ENCODE measurements at places on chromosomes 4 and X. TPM values are rescaled to one million over a fixed set of nuclear protein-coding genes. Genes with fewer than 3 reads are reported as not detected.

The SPP1 gene
- 0.45 TPM for total RNA-seq

DNA sequence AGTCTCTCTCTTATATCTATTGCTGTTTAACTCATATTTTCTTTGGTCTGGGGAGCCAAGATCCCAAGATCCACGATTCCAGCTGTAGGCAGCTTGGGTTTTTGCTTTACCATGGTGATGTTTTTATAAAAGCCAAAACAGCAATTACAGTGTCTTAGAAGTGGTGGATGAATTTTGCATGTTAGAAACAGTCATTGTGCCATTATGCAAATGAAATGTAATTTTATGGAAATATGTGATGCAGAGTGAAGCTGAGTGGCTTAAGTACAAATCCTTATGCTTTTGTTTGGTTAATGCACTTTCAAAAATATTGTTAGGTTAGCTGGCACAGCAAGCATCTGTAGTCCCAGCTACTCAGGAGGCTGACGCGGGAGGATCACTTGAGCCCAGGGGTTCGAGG is 32.8 kb upstream of the PTTG2 start:
- H3K36me3 ChIP-seq = peaks cover 3% of the 10 kb centered on the region
- no peak overlapping the region for H3K27ac ChIP-seq
- DNase-seq = no peak
- no peak overlapping the region for H3K4me3 ChIP-seq
- no peaks in the 10 kb centered on the region for H3K27me3 ChIP-seq

The KIAA1210 gene
- total RNA-seq = not detected

DNA sequence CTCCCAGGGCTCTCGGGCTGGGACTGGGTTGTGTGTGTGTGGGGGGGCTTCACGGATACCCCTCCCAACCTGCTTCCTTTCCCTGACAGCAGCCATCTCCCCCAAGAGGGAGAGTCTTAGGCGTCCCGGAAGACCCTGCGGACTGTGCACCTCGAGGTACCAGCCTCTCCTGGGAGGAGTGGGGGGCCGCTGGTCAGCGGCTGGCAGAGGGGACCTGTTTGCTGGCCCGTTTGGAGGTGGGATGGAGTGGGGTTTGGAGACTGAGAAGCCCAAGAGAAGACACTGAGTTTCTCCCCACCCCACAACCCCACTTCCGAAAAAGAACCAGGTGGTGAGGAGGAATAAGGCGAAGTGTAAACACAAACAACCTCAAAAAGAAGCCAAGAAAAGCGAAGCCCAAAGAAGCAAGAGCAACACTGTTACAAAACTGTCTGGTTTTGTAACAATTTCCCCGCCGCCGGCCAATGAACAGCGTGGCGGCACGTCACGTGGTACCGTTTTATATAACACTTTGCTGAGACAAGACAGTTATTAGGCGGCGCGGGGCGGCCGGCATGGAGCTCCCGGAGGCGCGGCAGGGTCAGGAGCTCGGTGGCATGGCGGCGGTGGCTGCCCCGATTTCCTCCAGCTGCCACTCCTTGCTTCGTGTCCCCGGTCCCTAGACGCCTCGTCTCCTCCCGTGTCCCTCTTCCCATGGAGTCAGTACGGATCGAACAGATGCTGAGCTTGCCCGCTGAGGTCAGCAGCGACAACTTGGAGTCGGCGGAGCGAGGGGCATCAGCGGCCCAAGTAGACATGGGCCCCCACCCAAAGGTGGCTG is at the start of gene LONRF3:
TSS of gene LONRF3 (plus strand) at position 531 of the 820 bp plus-strand sequence. CDS start at position 694, 163 bp downstream.
- DNase-seq = peak; percentile 70
- peak within 1 kb of the TSS; percentile 81 for H3K27ac ChIP-seq
- H3K4me3 ChIP-seq = peak within 1 kb of the TSS; percentile 79
- H3K27me3 ChIP-seq = peaks cover 5% of the 10 kb centered on the region
- peaks cover 7% of the 10 kb centered on the region for H3K4me1 ChIP-seq

DNA sequence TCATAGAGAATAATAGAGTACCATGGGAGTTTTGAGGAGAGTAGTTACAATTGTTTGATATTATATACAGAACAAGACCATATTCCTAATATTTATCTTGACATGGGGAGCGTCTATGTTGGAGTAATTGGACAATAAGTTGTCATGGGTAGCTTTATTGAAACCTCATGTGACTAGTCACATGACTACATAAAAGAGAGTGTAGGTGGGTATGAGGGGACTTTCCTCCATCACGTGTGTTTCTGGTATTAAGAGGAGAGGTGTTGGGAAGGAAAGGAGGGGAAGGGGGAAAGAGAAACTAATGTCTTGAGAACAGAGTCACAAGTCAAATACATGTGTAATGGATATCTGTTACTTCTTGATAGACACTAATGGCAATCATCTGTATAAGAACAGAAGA is 33.1 kb downstream of the PDLIM5 start:
- H3K27ac ChIP-seq = no peak overlapping the region
- H3K36me3 ChIP-seq = no peaks in the 10 kb centered on the region
- H3K27me3 ChIP-seq = no peaks in the 10 kb centered on the region
- H3K4me3 ChIP-seq = no peak overlapping the region
- H3K4me1 ChIP-seq = peaks cover 5% of the 10 kb centered on the region

DNA sequence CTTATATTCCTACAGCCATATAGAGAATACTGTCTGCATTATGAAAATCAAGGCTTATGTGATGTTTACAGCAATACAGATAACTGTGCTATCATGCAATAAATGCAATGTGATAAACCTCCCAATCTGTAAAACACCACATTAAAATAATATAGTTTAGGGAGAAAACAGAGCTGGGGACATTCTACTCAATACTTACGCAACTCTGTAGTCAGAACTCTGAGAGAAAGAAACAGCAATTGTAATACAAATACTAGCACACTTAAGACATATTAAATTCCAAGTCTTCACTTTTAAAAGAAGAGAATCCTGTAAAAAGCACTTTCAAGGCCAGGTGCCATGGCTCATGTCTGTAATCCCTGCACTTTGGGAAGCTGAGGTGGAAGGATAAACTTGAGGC is 61.4 kb downstream of the ANKRD17 start:
- no peak overlapping the region for H3K4me3 ChIP-seq
- H3K27ac ChIP-seq = no peak overlapping the region
- H3K4me1 ChIP-seq = peaks cover 32% of the 10 kb centered on the region
- H3K27me3 ChIP-seq = no peaks in the 10 kb centered on the region
- H3K36me3 ChIP-seq = peaks cover 7% of the 10 kb centered on the region

The CTBP1 gene
- 162 TPM for total RNA-seq

- no peaks in the 10 kb centered on the region for H3K27me3 ChIP-seq
- peaks cover 36% of the 10 kb centered on the region for H3K36me3 ChIP-seq
- peak; percentile 83 for DNase-seq
- peak overlapping the region; percentile 34 for H3K4me3 ChIP-seq
- peaks cover 42% of the 10 kb centered on the region for H3K4me1 ChIP-seq
- peak overlapping the region; percentile 85 for H3K27ac ChIP-seq
Measured at GRCh38 chrX:119655125-119655524, 37.8 kb downstream of the SEPTIN6 start.

DNA sequence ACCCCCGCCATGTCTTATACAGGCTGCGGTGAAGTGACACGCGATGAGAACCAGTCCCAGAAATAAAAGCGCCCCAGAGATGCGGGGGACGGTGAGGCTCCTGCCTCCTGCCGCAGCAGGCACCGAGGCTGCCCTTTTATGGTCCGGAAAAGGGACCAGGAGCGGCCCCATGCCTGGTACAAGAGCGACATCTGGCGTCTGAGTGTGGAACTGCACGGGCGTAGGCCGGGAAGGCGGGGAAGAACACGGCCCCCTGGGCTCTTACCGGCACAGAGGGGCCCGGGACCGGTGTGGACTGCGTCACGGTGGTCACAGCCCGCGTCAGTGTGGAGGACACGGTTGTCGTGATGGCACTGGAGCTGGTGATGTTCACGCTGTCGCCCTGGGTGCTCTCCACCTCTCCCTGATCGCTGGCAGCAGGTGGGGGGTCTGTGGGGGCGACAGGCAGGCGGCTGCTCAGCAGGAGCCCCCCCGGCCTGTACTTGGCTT is 8.9 kb upstream of the RENBP start:
- no peaks in the 10 kb centered on the region for H3K27me3 ChIP-seq
- H3K36me3 ChIP-seq = peaks cover 26% of the 10 kb centered on the region
- no peak overlapping the region for H3K4me3 ChIP-seq
- H3K27ac ChIP-seq = peak overlapping the region; percentile 42

The PASD1 gene
- not detected for total RNA-seq

GRCh38 chr4:147019091-147019490 is 73.4 kb upstream of the TTC29 start:
- H3K27me3 ChIP-seq = no peaks in the 10 kb centered on the region
- H3K4me1 ChIP-seq = no peaks in the 10 kb centered on the region
- H3K4me3 ChIP-seq = no peak overlapping the region
- DNase-seq = peak; percentile 66
- no peak overlapping the region for H3K27ac ChIP-seq

The MPC1L gene
- not detected for total RNA-seq

DNA sequence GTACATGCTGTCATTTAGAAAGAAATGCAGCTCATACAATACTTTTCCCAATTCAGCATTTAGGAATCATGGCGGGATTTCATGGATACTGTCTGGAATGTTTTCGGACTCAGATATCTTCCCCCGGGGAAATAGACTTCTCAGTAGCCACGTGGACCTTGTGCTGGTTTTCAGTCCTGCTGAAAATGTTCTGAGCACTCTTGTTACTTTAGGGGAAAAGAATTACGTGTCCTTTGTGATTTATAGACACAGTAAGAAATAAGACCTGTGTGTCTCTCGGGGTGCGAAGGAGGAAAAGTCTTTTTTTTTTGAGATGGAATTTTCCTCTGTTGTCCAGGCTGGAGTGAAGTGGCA is 3.8 kb downstream of the CD99 start:
- DNase-seq = no peak
- peak overlapping the region; percentile 96 for H3K27ac ChIP-seq
- peak overlapping the region; percentile 86 for H3K4me3 ChIP-seq
- H3K27me3 ChIP-seq = no peaks in the 10 kb centered on the region
- H3K4me1 ChIP-seq = peaks cover 62% of the 10 kb centered on the region

DNA sequence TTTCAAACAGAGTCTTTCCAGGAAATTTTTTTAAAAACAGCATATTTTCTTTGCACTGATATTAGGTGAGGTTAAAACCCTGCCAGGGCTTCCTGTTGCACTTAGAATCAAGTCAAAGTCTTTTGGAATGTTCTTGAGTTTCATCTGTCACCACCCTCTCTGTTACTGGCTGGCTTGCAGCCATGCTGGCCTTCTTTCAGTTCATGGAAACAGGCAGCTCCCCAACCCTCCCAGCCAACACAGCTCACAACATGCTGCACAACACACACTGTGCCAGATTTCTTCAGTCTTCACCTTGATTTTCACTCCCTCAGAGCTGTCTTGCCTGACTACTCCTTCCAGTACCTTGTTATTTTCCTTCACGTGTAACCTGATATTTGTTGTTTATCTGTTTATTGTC is 129.5 kb downstream of the KCNIP4 start:
- no peaks in the 10 kb centered on the region for H3K27me3 ChIP-seq
- H3K4me1 ChIP-seq = no peaks in the 10 kb centered on the region
- no peak for DNase-seq
- no peaks in the 10 kb centered on the region for H3K36me3 ChIP-seq

DNA sequence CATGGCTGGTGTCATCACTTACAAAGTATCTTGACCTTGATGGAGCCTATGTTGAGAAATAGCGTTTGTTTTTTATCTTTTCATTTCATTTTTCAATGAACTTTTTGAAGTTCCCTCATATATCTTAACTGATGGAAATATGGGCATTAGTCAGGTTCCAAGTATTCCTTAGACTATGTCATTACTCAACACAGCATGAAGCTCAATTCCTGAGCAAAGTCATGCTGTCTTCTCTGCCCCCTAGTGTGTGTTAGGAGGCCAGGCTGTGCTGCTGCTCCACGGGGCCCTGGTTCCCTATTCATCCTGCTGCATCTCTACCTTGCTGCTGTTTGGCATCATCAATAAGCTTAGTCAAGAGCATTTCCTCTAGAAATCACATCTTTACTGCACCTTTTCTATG is 40.9 kb downstream of the GPR143 start:
- no peak overlapping the region for H3K4me3 ChIP-seq
- no peak overlapping the region for H3K27ac ChIP-seq
- peaks cover 2% of the 10 kb centered on the region for H3K27me3 ChIP-seq
- no peak for DNase-seq
- H3K4me1 ChIP-seq = no peaks in the 10 kb centered on the region

The CDS1 gene
- 0.17 TPM for total RNA-seq

The PRDM5 gene
- total RNA-seq = 0.17 TPM

- peaks cover 29% of the 10 kb centered on the region for H3K36me3 ChIP-seq
- H3K4me3 ChIP-seq = no peak overlapping the region
- no peak overlapping the region for H3K27ac ChIP-seq
- no peak for DNase-seq
- no peaks in the 10 kb centered on the region for H3K4me1 ChIP-seq
- H3K27me3 ChIP-seq = no peaks in the 10 kb centered on the region
Measured at GRCh38 chr4:1945124-1945895, 63.5 kb downstream of the NELFA start.

Measured in activated CD4-positive, alpha-beta memory T cell treated with anti-CD3 and anti-CD28 coated beads for 36 hours (primary cell).